Caki2 (cell line): ENCODE measurements at places on chromosomes 6 and 20. TPM values are rescaled to one million over a fixed set of nuclear protein-coding genes. Genes with fewer than 3 reads are reported as not detected.

The COL12A1 gene
- total RNA-seq, result 6.2 and 6.7 TPM in 2 replicates

The BPI gene
- total RNA-seq, result not detected in 2 replicates

The MAS1 gene
- not detected in 2 replicates for total RNA-seq

The LPA gene
- not detected in 2 replicates for total RNA-seq

The CDSN gene
- not detected in 2 replicates for total RNA-seq

The SIM1 gene
- total RNA-seq, result 0.34 and 0.78 TPM in 2 replicates
